GM13976 (cell line): ENCODE measurements at places on chromosomes 4 and X.

GRCh38 chrX:16852617-16853179, 17.5 kb downstream of the RBBP7 start:
- no peak for DNase-seq

DNA sequence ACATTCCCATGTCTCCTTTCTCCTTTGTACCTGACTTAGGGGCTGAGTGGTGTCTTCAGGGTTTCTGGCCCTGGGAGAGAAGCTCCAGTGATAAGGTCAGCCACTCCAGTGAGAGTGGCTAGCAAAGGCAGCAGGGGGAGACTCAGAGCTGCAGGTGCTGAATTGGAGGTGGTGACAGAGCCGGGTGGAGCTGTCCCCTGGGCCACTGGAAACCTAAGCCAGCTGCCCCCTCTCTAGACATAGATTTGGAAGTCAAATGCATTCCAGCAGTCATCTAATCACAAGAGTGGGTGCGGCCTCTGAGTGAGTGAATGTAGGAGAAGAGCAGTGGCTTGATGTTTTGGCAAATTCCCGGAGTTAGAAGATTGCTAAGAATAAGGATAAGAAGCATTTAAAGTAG, 28.5 kb downstream of the TRIM2 start:
- no peak for DNase-seq

- no peak for DNase-seq
These were observed 121.7 kb downstream of the PDS5A start for GRCh38 chr4:39855909-39856512.

DNA sequence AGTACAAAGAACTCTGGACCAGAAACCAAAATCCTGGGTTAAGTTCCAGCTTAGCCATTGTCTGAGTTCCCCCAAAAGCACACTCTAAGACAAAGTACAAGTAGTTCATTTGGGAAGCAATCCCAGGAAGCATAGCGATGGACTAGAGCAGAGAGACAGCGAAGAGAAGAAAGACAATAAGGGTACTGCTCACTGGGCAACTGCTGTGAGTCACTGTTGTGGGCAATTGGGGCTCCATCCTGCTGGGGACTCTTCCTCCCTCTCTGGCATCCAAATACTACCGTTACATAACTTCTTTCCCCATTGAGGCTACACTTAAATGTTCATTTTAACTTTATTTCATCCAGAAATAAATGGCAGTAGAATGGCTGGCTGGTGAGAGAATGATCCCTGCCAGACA, 14.1 kb downstream of the SRPX start:
- DNase-seq = no peak

- no peak for DNase-seq
These were observed 127.1 kb upstream of the SLC4A4 start for GRCh38 chr4:71211748-71212147.

DNA sequence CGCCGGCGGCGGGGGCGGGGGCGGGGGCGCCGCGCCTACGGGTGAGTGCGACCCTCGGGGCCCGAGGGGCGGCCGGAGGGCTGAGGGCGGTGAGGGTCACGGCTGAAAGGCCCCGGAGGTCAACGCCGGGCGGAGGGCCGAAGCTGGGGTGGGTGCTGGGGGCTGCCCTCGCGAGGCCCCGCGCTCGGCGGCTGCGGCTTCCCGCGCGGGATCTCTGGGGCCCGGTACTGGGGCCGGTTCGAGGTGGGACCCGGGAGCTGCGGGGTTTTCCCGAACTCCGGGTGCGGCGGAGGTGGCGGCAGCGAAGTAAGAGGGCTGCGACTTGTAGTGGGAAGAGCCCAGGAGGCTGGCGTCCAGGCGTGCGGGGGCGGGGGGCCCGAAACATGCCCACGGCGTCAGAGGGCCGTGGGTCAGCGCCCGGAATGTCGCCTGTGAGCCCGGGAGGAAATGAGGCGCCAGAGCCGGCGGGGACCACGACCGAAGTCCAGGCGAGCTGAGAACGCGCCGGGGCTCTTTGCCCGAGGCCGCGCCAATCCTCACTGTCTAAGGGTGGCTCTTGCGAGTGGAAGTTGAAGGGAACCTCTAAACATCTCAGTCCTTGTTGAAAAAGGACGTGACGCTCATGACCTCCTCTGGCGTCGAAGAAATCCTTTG, 407 bp downstream of the IL13RA1 start:
- DNase-seq = peak; percentile 28

DNA sequence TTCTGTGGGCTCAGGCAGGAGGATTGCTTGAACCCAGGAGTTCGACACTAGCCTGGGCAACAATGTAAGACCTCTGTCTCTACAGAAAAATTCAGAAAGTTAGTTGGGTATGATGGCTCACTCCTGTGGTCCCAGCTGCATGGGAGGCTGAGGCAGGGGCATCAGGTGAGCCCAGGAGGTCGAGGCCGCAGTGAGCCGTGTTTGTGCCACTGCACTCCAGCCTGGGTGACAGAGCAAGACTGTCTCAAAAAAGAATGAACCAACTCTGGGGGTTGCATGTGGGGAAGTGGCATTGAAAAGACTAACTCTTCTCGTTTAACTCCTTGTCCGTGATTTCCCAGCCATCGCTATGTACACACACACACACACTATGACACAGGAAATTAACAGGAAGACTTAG, 26.9 kb downstream of the ENOPH1 start:
- no peak for DNase-seq

GRCh38 chr4:152920768-152921167, 15.4 kb upstream of the FHDC1 start:
- DNase-seq = no peak

GRCh38 chrX:109732807-109733612, at the start of gene ACSL4:
Gene ACSL4, minus strand, starts transcription at chrX:109733257. Its CDS starts 49,894 bp downstream, at chrX:109683363.
- peak; percentile 82 for DNase-seq

DNA sequence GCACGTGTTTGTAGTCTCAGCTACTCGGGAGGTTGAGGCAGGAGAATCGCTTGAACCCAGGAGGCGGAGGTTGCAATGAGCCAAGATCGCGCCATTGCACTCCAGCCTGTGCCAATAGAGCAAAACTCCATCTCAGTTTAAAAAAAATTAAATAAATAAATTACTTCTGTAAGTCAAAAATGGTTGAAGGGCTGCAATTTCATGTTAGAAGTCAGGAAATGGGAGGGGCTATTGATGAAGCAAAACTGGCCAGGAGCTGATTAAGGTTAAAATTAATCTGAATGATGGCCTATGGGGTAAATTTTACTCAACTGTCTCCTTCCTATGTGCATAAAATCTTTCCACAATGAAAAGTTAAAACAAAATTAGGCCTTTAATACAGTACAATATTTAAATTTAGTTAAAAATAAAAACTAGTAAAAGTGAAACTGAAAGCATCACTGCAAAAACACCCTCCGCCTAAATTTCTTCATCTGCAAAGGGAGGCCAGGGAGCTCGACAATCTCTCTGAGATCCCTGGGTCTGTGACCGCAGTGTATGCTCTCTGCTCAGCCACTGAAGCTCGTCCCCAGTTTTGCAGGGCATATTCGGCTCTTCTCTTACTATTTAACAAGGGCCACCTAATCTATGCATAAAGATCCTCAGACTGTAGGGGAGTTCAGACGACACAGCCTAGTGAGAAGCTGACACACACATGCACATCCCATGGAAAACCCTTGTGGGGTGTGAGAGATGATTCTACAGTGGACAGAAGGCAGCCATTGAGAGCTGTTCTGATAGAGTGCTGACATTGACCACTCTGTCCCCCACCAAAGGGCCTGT, 57.2 kb downstream of the IRF2 start:
- DNase-seq = peak; percentile 60

- DNase-seq = no peak
These were observed 21.4 kb downstream of the HMX1 start for GRCh38 chr4:8850074-8850829.

DNA sequence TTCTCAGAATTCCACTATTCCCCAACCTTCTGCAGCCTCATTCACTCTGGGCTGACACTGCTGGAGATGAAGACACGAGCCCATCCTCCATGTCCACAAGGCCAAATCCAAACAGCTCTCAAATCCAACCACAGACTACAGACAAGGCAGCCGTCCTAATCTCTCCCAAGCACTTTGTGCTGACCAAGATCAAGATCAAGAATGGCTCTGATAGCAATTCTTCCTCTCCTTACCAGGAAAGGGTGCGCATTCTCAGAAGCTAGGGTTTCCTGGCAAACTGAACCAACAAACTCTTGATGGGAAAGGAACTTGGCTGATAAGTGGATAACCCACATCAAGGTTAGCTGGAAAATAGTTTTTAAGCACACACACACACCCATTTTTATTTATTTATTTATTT, 26.5 kb downstream of the RELL1 start:
- no peak for DNase-seq

GRCh38 chr4:3873408-3874027, 107.3 kb downstream of the ADRA2C start:
- no peak for DNase-seq

DNA sequence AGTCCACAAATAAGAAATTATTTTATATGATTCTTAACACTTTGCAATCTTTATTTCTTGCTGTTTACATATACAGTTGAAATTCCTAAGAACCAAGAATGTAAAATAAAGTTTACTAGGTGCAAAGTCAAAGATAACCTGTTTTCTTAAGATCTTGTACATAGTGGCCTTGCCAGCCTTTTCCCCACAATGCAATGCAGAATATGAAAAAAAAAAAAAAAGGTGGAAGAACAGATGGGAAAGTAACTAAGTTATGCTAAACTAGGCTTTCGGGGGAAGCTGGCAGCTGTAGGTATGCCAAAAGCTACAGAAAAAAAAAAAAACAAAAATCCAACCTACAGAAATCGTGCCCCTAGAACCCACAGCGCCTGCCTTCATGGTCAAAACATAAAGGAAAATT, 1588.4 kb downstream of the STIM2 start:
- no peak for DNase-seq

DNA sequence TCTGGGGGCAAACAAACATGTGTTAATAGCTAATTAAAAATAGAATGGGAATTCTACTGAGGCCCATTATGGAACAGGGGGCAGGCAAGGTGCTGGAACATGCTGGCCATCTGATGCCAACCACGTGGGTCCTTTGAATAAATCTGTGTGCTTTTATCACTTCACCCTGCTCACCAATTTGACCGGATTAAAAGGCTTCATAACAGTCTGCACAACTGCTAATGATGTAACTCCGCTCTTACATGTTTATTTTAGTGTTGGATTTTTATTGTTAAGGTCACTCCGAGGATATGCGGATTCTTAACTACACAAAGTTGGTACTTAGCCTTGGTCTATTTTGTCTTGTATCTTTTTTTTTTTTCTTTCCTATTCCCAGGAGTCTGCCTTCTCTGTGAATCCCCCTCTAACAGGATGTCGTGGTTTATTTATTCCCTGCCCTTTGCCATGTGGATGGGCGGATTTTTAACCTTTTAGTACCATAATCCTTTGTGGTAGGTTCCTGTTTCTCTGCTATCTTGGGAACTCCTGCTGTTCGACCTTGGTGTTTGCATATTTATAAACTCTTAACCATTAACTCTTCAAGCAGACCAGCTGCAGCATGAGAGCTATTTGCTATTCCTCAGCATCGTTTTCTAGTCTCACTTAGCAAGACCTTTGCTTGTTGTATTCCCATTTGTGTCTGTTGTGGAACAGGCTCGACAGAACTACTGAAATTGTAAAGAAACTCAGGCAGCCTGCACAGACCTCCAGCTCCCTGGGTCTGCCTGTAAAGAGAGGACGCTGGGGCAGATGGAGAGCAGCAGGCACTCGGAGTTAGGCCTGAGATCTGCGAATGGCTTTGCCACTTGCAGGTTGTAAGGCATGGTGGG, 38.0 kb downstream of the TRIM2 start:
- no peak for DNase-seq

DNA sequence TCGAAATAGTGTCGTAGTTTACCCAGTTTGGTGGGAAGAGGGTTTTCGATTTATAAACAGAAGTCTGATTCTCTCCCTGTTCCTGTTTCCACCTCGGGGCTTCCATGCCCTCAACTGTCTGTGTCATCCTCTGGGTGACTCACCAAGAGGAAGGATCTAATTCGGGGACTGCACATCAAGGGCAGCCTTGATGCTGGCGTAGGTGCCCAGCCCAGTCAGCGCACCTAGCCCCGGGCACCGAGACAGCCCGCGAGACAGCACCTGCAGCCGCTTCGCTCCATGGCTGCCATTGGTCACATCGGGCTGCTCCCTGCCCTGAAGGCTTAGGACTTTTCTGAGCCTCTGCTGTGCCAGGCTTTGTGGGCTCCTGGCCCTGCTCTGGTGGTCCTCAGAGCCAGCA, 7.7 kb downstream of the ABCD1 start:
- no peak for DNase-seq

- DNase-seq = no peak
These were observed 155.8 kb downstream of the ATP10D start for GRCh38 chr4:47640911-47641310.

- no peak for DNase-seq
These were observed 161.6 kb downstream of the PCDH18 start for GRCh38 chr4:137370679-137371078.

GRCh38 chr4:127622621-127622920, 10.2 kb upstream of the INTU start:
- DNase-seq = no peak

DNA sequence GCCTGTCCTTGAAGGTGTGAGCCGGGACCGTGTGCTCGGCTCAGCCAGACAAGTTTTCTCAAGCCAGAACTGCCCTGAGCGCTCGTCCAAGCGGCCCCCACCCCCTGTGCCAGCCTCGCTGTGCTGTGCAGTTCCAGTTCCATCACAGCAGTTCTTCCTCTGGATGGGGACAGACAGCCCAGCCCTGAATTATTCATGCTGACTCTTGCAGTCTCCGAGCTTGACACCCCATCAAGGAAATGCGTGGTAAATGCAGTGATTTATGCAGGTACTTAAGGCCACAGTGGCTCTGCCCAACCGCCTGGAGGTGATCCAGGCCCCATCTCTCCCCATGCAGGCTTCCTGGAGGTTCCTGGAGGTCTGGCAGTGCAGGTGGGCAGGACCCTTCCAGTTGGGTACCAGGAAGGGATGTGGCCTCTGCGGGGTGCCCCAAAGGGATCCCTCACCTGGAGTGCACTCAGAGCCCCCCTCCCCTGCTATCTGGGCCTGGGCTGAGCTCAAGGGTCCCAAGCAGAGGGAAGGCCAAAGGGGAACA, 44.8 kb upstream of the HMX1 start:
- peak; percentile 18 for DNase-seq
